ENCODE measurements at places on chromosomes 16 and 17.

DNA sequence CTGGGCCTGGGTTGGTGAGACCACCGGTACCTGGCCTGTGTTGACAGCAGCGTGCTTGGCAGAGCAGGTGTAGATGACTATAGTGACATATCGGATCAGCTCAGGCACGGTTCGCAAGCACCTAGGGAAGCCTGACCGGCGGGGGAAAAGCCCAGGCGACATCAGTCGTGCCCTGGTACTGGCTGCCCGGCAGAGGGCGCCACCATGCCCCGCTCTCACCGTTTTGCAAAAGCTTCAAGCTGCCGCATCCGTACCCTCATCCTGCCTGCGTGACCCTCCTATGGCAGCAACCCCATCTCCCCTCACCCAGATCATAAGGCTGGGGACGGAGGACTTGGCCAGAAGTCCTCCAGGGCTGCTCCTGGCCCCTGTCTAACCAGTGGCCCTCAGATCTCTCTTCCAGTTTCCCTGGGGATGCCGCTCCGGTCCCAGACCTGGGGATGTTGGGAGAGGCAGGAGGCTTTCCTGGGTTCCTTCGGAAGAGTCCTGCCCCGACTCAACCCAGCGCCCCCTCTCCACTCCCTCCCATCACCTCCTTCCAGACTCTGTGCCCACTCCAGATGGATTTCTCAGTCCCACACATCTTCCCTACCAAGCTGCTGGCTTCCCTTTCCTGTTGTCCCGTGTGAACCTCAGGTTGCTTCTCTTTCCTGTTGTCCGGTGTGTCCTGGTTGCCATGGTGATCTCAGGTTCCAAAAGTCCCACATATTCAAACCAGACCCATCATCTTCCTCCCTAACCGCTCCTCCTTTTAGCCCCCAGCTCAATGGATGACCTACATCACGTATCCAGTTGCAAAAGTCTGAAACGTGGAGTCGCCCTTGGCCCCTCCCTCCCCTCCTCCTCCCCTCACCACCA is 13.7 kb downstream of the ALOX12B start:
- peak; percentile 85 for DNase-seq

DNA sequence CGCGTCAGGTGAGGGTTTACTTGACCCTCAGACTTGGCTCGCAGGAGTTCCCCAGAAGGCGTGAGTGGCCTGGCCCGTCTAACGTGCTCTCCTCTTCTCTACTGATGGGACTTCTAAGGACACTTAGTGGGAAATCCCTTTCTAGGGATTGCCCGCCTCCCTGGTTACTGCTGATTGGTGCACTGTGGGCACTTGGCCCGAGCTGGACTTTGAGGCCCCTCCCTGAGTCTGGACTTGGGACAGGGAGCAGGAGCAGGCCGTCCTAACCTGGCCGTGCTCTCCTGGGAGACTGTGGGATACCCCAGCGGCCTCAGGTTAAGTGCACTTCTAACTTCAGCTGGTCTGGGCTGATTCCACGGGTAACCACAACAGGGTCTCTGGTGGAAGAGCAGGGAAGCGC is 14.7 kb downstream of the IFT140 start:
- no peak for DNase-seq

- peak; percentile 69 for DNase-seq
These were observed 572 bp downstream of the MPG start for GRCh38 chr16:78444-79150.

DNA sequence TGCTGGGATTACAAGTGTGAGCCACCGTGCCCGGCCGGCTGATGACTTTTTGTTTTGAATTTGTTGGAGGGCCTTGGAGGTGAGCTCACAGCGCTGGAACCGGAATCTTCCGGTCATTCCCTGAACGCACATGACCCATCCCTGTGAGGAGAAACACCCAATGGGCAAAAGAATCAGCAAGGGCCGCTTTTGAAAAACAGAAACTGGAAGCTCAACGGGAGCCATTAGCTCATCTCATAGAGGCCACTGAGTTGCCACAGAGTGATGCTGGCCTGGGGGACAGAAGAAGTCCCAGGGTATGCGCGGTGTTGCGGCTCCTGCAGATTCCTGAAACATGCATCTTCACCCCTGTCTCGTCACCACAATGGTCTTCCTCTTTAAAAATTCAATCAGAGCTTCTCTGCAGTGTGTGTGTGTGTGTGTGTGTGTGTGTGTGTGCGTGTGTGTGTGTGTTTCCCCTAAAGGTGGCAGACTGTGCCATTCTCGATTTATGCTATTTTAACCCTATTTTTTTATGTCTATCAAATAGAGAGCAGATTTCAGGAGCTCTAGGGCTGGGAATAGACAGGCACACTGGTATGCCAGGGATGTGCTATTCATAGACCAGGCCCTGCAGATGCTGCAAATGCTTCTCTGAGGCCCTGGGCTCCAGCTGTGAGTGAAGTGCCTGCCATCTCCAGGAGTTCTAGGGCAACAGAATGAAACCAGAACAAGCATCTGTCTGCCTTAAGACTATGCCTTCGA is 68.3 kb downstream of the MARCHF10 start:
- peak; percentile 31 for DNase-seq

DNA sequence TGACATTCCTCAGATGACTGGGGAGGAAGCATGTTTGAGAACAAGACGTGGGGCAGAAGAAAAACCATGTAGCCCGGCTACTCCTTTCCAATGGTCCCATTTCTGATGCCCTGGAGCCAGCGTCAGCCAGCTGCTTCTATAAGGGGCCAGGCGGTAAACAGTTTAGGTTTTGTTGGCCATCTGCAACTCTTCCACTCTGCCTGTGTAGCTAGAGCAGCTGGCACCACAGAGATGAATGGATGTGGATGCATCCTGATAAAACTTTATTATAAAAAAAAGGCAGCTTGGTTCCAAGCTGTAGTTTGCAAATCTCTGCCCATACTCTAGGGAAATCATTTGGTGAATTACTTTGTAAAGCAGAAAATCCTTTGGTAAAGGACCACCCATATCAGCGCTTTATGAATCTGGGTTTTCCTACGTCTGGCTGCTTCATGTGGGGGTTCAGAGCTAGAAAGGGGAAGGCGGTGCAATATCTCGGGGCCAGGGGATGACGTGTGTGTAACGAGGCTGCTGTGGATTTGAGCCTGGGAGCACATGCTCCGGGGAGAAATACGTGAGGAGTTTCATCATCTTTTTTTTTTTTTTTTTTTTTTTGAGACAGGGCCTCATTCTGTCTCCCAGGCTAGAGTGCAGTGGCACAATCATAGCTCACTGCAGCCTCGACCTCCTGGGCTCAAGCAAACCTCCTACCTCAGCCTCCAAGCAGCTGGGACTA is 3.4 kb upstream of the SRL start:
- no peak for DNase-seq

- no peak for DNase-seq
These were observed 39.0 kb downstream of the NLRP1 start for GRCh38 chr17:5545051-5545987.
